ENCODE measurements at places on chromosomes 3 and 15.

GRCh38 chr15:42352401-42352800 is 6.9 kb upstream of the CAPN3 start:
- DNase-seq, result no peak

GRCh38 chr3:161054860-161055604 is 50.1 kb downstream of the B3GALNT1 start:
- DNase-seq, result no peak

- DNase-seq, result peak; percentile 31
These were observed 121.7 kb upstream of the TLE3 start for GRCh38 chr15:70219256-70219895.

- peak; percentile 63 for DNase-seq
These were observed at the start of gene ZNF662 for GRCh38 chr3:42906070-42906847. TSS of gene ZNF662 (plus strand) at chr3:42906142. CDS start at chr3:42908115, 1,973 bp downstream.

DNA sequence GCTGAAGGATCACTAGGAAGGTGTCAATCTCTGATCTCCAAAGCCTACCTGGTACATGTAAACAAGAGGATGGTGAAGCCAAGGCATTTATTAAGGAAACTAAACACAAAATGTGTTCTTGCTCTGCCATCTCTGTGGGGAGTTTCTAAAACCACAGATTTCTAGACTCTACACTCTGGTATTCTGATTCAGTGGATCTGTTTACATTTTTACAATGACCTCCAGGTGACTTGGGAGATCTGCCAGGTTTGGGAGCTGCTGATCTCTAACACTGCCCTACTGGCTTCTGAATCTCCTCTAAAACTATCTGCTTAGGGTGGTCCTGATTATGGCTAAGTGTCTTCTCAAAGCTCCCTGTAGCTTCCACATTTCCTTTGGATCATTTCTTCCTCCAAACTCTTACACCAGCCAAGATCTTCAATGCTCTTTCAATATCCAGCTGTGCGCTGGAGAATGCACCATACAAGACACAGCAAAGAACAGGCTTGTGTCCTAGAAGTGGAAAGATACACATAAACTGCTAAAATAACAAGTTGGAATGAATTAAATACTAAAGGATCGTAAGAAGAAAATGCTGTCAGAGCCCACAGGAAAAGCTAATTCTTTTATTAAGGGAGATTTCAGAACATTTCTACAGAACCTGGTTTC is 72.7 kb downstream of the GREM1 start:
- no peak for DNase-seq

- DNase-seq, result no peak
These were observed 34.8 kb upstream of the RPL32 start for GRCh38 chr3:12875857-12876836.

GRCh38 chr15:40543082-40543481 is 21.8 kb downstream of the CCDC32 start:
- no peak for DNase-seq

- no peak for DNase-seq
These were observed 1040.7 kb upstream of the CFAP20DC start for GRCh38 chr3:60090548-60090947.

DNA sequence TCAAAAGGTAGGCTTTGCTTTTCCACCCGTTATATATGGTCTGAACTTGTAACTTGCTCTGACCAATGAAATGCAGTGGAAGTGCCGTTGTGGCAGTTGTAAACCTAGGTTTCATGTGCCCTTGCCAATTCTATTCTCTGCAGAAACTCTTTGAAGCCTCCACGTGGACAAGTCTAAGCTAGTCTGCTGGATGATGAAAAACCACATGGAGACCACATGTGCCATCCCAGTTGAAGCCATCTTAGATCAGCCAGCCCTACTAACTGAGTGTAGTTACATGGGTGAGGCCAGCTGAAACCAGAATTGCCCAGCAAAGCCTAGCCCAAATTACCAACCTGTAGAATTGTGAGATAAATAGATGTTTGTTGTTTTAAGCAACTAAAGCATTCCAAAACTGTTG is 183.7 kb upstream of the KCNH8 start:
- DNase-seq, result no peak

DNA sequence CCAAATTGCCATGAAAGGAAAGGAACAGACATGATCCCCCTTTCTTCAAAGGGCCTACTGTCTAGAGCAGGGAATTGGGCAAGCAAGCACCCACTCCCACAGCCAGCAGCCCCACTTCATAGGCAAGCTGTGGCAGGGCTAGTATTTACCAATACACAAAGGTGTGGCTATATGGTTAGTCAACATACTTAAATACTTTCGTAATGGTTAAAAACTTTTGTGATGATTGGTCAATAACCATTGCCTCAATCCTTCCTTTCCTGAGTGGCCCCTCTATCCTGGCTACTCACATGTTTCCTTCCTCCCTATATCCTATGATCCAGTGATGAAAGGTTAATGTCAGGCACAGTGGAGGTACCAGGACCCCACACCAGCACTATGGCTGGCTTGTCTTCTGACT is 30.1 kb upstream of the ARL8B start:
- no peak for DNase-seq

DNA sequence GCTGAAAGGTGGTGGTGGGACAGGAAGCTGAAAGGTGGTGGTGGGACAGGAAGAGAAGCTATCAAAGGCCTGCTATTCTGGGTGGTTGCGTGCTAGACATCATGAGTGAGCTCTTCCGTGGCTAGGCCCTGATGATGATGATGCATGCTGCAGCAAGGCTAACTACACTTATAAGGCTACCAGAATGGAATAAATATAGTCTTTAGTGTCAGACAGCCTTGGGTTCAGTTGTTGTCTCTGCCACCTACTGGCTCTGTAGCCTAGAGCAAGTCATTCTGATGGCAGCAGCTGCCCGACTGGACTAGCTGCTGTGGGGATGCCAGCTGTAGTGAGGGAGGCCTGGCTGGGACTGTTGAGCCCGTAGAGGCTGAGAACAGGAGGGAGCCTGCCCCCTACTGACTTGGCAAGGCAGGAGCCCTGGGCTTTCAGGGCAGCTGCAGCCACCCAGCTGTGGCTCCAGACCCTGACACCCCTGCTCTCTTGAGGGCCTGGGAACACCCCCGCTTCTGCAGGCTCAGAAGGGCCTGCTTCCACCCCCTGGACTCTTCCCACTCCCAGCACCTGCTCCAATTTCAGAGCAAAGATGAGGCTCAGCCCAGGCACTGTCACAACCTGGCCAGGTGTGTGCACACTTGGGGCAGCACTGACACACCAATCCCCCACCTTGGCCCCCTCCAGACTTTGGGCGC is 21.4 kb upstream of the ZBED2 start:
- no peak for DNase-seq

DNA sequence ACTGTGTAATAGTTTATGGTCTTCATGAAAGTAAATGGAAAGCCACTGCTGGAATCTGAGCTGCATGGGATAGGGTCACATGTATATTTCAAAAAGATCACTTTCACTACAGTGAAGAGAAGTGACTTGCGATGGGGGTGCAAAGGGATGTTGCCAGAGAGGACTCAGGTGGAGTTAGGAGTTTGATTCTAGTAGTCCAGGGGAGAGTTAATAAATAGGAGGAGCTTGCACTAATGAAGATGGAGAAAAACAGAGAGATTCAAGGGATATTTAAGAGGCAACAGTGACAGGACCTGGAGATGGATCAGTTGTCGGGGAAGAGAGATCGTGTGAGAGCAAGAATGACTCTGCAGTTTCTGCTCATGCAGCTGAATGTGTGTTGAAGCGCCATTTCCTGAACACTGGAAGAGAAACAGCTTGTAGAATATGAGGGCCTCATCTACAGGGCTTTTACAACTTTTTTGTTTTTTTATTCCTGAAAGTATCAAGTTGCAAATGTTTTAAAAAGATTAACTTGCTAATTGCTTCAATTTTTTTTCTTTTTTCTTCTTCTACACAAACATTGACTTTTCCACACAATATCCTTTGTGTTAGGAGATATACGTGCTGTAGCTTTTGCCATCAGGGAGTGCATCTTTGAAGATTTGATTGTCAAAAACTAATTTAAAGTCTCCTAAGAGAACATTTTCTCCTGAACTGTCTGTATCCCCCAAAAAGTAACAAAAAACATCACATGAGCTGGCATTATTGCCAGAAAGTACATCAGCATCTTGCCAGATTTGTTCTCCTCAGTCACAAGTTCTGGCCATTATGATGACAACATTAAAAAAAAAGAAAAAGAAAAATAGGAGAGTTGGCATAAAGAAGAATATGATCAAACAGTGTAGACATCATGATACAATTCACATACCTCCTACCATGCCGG is 37.5 kb downstream of the SETMAR start:
- DNase-seq, result peak; percentile 30

DNA sequence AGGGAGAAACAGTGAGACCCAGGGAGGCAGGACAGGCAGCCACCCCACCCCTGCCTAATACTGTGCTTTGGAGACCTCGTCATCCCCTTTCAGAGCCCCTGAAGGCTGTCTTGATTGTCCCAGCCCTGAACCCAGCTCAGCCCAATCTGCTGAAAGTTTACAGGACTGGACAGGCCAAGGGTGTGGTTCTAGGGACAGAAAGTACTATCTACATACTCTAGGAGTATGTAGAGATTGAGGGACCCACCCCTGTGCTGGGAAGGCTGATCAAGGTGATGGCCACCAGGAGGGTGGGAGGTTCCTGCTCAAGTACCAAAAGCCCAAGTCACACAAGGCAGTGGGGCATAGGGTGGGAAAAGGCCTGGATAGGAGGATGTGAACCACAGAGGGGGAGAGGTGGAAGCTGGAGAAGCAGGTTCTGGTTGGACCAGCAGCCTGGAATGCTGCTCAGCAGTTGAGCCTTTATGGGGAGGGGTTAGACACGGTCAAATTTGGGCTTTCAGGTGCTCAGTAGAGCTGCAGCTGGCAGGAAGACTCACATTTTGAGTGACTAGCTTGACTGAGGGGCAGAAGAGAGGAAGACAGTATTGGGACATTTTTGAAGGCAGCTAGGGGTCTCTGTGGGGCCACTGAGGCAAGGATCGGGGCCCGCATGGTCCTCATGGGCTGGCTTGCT is 6.7 kb downstream of the NBEAL2 start:
- DNase-seq, result no peak
